NCI-H1092 (cell line): ENCODE measurements at places on chromosomes 7 and 10.

DNA sequence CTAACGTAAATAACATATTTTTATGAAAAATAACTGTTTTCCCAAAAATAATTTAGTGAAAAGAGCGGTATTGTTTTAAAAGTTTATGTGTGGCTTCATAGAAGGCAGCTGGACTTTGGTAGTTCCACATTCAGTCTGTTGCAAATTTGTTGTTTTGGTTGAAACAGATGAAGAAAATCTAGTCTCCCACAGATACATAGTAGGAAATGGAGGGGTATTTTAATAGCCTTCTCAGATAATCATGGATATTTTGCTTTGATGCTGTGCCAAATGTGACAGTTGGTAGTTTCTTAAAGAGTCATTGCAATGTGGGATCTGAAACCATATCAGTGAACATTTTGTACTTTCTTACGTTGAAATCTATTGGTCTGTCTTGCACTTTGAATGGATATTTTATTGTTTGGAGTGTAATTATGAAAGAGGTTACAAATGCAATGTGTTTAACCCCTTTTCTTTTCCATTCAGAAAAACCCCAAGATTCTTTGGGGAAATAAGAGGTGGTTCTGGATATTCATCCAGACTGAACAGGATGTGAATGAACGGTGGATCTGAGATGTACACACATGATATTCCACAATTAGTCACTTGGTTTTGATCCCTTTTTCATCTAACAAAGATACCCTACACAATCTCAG is 10.4 kb downstream of the ZNF365 start:
- DNase-seq: no peak

- DNase-seq: no peak
Measured at GRCh38 chr7:80294346-80294745, 159.7 kb downstream of the GNAI1 start.

DNA sequence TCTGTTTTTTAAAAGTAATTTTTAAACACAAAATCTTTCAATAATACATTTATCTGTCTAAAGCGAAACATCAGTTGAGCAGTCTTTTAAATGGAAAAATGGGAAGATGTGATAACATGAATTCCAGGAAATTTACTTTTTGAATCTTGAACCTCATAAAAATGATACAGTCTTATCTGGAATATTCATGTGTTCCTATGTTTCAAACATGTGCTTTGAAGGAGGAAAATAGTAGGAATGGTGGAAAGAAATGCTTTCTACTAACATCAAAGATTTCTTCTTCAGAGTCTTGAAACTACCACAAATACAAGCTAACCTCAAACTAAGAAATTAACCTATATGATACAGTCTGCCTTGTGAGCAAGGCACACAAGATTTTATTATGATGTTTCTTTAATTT is 317.5 kb upstream of the SEMA3A start:
- no peak for DNase-seq

GRCh38 chr10:33355274-33355673 is 20.8 kb upstream of the NRP1 start:
- DNase-seq: no peak

- no peak for DNase-seq
Measured at GRCh38 chr10:45279682-45280081, 35.7 kb downstream of the OR13A1 start.

GRCh38 chr10:11810973-11811372 is 12.2 kb upstream of the PROSER2 start:
- DNase-seq: no peak

GRCh38 chr7:22801912-22802311 is 20.7 kb downstream of the TOMM7 start:
- no peak for DNase-seq

GRCh38 chr7:92178928-92179924 is at the start of gene LRRD1:
Gene LRRD1 (minus strand): TSS chr7:92179142. CDS start chr7:92165202, 13,940 bp downstream.
- DNase-seq: peak; percentile 73

DNA sequence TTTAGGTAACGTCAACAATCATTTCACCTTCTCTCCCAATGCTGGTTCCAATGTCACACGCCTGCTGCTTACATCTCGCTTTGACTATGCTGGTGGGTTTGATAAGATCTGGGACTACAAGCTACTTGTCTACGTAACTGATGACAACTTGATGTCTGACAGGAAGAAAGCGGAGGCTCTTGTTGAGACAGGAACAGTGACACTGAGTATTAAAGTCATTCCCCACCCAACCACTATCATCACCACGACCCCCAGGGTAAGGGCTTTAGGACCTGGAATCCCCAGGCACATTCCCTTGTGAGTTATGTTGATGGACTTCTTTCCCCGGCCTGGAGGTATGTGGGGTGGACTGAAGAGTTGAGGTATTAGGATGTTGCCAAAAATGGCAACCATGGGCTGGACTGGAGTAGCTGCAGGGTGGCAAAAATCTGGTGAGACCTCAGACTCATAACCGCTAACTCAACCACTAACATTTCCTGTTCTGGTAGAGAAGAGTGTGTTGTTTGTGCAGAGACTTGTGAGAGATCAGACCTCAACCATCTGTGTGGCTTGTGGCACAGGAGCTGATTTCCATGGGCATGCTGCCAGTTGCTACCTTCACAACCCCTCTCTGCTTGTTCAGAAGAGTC is 59.2 kb downstream of the CDHR3 start:
- DNase-seq: no peak
